ENCODE measurements at places on chromosomes 2 and 18.

DNA sequence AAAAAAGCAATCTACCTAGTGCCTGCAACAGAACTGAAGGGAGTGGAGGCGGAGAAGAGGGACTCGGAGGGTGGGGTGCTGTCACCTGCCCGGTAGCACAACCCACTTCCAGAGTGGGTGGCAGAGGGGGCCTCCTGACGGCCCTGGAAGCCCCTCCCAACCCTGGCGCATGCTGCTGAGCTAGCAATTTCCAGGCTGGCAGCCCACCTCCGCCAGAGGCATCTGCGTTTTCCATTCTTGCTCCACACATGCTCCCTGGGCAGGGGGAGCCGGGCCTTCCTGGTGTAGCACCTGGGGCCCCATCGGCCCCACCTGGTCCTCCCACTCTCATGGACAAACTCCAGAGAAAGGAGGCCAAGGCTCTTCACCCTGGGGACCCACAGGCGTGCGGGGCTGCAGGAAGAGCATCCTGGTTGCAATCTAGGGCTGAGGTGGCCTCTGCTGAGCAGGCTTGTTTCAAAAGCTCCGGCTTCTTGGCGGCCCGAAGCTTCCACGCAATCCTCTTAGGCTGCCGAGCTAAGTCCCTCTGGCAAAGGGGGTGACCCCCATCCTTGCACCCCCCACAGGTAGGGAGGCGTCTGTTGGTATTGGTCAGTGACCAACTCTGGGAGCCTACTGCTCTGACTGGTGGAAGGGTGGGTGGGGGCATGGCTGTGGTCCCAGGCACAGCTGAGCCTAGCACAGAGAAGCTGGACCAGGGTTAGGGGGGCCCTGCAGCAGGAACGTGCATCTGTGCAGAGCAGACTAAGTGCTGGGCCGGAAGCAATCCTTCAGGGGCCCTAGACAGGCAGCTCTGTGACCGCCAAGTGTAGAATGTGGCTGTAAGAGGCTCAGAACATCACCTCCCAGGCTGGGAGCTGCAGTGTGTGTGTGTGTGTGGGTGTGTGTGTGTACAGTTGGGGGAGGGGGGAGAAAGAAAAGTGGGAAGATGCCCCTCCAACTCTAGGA is 2.6 kb downstream of the HS6ST1 start:
- no peak for DNase-seq

- DNase-seq = peak; percentile 21
These were observed 578 bp downstream of the IWS1 start for GRCh38 chr2:127525691-127526131.

- DNase-seq = peak; percentile 70
These were observed 21.3 kb downstream of the OTOF start for GRCh38 chr2:26456440-26457250.

DNA sequence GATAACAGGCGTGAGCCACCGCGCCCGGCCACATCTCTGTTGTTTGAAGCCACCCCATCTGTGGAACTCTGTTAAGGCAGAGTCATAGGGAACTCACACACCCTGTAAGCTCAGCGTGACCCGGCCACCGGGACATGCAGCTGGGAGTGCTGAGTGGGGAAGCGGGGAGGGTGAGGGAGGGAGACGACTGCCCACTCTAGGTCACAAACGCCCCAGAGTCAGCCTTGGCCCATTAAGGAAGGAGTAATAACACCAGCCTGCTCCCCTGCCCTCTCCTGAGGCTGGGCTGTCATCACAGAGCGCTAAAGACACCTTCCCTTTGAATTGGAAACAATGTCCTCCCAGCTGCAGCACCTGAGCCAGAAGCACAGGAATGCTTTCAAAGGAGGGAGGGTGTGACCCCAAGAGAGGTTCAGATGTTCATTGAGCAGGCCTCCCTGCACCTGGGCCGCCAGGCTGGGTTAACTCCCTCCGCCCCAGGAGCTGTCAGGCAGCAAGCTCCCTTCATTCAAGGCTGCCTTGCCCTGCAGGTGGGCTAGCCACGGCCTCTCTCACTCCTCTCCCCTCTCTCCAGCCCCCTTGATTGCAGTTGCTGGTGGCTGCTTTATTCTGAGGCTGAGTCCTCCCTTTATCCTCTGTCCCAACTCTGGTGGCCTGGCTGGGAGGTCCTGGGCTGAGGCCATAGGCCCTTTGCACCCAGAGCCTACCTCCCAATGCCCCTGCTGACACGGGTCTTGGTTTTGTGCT is 77.2 kb upstream of the HPCAL1 start:
- DNase-seq = no peak

GRCh38 chr2:118806797-118807667 is 40.4 kb downstream of the EN1 start:
- DNase-seq = no peak

DNA sequence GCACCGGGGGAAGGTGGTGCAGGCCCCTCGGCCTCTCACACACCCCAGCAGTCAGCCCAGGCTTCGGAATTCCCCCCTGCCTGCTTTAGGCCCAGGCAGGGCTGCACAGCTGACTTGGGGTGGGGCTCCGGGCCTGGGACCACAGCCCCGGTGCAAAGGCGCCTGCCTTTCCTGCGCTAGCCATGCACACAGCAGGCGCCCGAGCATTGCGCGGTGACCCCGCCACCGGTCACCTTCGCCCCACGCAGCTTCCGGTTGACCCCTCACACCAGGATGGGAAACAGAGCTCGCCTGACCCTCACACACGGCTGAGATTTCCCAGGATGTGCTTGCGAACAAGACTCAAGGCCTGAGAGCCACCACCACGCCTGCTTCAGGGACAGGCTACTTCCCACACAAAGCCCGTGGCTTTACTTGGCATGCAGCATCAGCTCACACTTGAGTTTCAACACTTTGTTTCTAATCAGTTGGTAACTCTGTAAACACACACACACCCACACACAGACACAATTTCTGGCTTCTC is 46.0 kb downstream of the SLC66A2 start:
- peak; percentile 46 for DNase-seq

DNA sequence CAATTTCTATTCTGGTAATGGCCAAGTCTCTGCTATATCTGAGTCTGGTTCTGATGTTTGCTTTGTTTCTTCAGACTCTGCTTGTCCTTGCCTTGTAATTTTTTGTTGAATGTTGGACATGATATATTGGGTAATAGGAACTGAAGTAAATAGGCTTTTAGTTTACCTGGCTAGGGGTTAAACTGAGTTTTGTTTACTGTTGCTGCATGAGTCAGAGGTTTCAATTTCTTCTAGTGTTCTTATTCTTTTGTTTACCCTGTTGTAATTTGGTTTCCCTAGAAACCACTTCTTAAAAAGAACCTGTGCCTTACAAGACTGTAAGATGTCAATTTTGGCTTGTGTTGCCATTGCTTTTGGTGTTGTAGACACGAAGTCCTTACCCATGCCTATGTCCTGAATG is 285.0 kb upstream of the KCNH7 start:
- DNase-seq = no peak

DNA sequence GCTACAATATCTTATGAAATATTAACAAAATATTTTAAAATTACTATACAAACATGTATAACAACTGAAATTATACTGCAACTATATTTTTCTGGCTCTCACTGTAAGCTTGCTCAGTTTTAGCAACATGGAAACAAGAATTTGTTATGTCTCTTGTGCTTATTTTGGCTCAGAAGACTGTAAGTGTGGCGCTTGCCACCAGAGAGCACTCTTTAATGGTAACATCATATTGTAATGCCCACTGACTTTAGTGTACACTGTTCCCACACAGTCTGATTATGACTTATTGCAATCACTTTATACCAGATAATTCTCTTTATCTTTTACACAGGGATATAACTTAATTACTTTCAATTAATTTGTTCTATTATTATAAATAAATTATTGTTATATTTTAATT is 1500.6 kb upstream of the TMEFF2 start:
- DNase-seq = no peak

- no peak for DNase-seq
These were observed 16.9 kb upstream of the RNU4ATAC start for GRCh38 chr2:121513597-121514333.

DNA sequence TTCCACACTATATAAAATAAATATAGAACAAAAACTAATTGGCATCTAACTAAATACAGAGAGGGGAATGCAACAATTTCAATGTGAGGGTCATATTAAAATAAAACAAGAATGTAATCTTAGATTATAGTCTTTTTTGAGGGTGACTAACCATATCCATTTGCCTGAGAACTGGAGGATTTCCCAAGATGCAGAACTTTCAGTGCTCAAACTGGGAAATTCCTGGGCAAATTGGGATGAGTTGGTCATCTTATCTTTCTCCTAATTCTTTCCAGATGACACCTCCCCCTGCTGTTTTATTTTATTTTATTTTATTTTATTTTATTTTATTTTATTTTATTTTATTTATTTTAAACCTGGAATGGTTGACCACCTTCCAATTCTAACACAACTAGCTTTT is 846.2 kb downstream of the SLC4A3 start:
- no peak for DNase-seq

DNA sequence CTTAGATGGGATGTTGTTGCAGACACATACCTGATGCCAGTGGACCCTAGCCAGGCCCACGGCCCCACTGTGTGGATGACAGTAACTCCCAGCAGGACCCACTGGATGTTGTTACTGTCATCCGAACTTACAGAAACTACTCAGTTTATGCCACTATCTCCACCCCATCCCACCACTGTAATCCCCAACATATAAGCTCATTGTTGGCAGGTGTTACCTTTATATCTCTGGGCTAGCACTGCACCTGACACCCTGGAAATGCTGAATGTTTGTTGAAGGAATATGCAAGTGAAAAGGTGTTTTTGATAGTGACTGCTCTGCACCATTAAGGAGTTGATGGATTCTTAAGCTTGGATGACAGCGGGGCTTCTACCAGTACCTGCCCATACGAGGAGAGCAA is 133.5 kb upstream of the ASB18 start:
- DNase-seq = no peak

- no peak for DNase-seq
These were observed 147.6 kb upstream of the ITGA4 start for GRCh38 chr2:181309586-181309985.

DNA sequence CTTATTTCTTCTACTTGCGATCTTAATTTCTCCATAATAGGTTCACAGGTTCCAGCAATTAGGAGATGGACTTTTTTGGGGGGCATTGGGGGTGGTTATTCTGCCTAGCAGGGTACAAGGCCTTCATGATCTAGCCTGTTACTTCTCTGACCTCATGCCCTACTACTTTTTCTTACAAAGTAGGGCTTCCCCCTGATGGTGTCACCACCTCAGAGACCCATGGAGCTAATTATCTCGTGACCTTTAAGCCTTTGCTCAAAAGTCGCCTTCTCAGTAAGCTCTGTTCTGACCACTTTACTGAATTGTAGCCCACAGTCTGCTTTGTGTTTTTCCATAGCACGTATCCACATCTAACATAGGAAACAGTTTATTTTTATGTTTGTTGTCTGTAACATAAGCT is 458.0 kb downstream of the PARD3B start:
- DNase-seq = no peak

DNA sequence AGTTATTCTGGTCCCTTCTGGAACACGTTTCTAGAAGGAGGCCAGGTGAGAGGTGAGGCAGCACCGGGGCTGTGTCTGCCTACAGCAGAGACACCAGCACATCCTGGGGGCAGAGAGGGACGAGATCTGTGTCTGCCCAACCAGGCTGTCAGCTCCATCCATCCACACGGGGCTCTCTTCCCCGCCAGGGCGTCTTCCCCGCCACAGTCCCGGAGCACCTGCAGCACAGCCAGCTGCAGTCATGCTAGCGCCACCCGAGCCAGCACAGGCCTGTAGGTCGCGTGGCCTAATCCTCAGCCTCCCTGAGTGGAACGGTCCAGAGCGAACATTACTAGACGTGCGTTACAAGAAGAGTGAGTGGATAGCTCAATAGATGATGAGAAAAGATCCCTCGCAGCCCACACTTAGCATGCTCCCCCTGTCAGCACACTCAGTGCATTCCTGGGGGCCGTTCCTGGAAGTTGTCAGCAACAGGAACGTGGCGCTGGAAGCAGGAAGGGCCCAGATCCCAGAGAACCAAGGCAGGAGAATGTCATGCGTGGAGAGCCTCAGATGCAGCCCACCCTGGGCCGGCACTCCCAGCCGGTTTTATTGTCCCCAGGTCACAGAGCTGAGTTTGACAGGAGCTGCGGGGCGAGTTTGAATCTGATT is 179.0 kb downstream of the TWIST2 start:
- no peak for DNase-seq

GRCh38 chr2:201021914-201022313 is 49.6 kb downstream of the HYCC2 start:
- DNase-seq = no peak

GRCh38 chr2:221817052-221817451 is 244.9 kb upstream of the EPHA4 start:
- no peak for DNase-seq

DNA sequence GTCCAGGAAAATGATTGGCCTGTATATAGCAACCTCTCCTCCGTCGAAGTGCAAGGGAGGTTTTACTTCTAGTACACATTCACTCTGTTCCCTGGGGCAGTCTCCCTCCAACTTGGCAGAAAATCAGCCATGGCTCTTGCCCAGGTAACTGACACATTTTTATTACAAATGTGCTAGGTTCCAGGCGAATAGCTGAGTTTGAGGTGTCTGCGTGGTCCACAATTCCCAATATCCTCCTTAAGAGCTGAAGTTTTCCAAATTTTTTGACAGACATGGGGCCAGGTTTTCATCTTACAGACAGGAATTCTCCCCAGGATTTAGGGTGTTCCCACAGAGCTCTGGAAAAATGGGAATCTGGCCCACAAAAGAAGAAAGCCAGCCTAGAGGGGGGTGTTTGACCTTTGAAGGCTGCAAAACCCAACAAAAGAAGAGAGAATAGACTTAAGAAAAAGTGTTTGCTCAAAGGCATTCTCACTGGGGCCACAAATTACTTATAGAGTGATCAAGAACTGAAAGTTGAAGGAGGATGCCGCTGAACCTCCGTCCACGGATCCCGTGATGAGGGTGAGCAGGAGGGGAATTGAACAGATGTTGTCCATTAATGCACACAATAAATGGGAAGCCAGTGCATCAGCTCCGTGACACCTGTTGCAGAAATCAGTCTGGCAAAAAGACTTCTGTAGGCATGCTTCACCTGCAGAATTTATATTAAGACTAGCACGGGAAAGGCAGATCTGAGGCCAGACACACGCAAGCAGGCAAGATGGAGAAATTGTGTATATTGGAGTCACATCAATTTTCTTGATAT is 242.3 kb upstream of the COPS8 start:
- no peak for DNase-seq

DNA sequence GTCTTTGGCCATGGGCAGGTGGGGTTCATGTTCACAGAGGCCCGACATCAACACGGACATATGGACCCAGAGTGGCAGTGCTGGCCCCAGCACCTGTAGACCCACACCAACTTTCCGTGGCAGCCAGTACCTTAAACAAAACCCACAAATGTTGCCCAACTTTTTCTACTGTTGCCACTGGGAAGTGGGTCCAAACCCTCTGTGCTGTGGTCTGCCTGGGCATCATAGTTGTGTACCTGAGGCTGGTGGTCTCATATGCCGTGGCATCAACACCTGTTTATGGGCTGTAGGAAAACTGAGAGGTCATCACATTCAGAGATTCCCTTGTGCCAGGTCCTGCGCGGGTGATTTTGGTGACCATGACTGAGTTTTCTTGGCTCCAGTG is 79.9 kb downstream of the SH3RF3 start:
- DNase-seq = no peak

DNA sequence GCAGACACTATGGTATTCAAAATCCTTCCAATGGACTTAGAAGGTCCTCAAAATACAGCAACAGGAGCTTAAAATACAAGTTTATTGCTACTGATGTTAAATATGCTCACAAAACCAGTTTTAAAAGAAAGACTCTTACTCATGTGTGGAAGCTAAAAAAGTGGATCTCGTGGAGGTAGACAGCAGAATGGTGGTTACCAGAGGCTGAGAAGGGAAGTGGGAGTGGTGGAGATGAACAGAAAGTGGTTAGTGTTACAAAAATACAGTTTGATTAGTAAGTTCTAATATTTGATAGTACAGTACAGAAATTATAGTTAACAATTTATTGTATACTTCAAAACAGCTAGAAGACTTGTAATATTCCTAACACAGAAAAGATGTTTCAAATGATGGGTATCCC is 12.1 kb downstream of the ADAM17 start:
- peak; percentile 25 for DNase-seq

Data from suppressor macrophage (primary cell).